Type B pancreatic cell (in vitro differentiated cells): ENCODE measurements at places on chromosomes 16 and 17. TPM values are rescaled to one million over a fixed set of nuclear protein-coding genes. Genes with fewer than 3 reads are reported as not detected.

DNA sequence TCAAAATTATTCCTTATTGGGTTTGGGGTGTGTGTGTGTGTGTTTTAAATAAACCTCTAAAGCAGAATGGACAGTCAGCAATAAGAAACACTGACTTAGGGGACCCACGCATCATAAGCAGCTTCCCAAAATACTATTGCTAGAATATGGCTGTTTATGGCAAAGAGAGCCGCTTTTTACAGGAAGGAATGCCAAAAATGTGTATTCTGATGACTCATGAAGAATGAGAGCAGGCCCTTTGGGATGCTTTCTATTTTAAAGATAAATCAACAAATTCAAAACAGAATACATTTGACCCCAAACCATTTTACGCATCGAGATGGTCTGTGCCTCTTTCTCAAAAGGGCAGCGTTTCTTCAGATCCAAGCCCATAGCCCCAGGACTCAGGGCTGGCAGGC lies 37.5 kb downstream of the ARHGAP17 start:
- H3K27ac ChIP-seq = peak overlapping the region; percentile 77
- H3K4me1 ChIP-seq = peaks cover 21% of the 10 kb centered on the region
- DNase-seq = no peak
- H3K4me3 ChIP-seq = no peak overlapping the region
- H3K36me3 ChIP-seq = peaks cover 22% of the 10 kb centered on the region

GRCh38 chr17:60916043-60916442 lies 238.4 kb downstream of the BCAS3 start:
- H3K36me3 ChIP-seq = peaks cover 8% of the 10 kb centered on the region
- H3K27me3 ChIP-seq = no peaks in the 10 kb centered on the region
- DNase-seq = no peak
- H3K27ac ChIP-seq = no peak overlapping the region

Gene PRPSAP2
- 37.0 and 50.7 TPM in 2 replicates for total RNA-seq

DNA sequence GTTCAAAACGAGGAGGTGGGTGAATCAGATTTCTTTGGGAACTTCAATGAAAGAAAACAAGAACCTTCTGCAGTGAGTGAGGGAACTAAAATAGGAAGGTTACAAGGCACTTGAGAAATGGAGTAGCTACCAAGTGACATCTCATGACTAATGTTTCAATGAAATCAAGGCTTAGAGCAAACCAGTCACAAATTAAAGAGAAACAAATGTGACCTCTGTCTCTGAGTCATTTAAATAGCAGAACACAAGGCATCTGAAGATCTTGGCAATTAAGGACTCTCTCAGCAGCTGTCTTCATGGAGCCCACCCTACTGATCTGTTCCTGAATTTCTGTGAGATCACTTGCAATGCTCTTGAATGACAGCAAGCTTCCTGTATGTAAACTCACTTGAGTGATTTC lies 109.5 kb downstream of the CDH11 start:
- no peak overlapping the region for H3K27ac ChIP-seq
- no peak overlapping the region for H3K4me3 ChIP-seq

Gene TMEM220
- 3.8 and 7.6 TPM in 2 replicates for total RNA-seq

Gene CD300LF
- total RNA-seq = 0.19 TPM in 1 of 2 replicates, not detected in the other

DNA sequence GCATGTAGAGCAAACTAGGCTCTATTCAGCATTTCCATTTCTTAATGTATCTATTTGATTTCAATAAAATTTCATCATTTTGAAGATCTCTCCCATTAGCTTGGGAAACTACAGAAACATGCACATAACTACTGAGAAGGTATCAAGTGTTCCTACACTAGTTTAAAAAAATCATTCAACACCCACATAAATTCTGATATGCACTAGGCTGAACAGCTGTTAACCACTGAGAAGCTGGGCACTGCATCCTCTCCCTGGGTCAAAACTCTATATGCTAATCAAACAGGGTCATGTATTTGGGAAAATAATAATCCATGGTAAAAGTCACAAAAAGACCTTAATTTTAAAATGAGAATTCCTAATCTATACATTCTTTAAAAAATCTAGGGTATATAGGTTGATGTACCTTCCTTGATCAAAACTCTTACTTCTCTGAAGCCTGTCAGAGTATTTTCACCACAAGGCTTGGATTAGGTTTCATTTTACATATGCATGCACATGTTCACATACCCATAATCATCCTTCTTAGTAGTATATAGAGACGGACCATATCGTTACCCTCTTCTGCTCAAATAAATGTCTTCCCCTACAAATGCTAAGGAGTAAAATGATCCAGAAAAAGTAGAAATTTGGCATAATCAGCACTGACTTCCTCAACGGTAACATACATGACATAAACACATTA lies 57.2 kb downstream of the KANSL1 start:
- no peak overlapping the region for H3K4me3 ChIP-seq
- H3K4me1 ChIP-seq = peaks cover 29% of the 10 kb centered on the region
- no peaks in the 10 kb centered on the region for H3K27me3 ChIP-seq
- H3K36me3 ChIP-seq = peaks cover 14% of the 10 kb centered on the region

GRCh38 chr16:78967948-78968347 lies 632.6 kb downstream of the MAF start:
- H3K27me3 ChIP-seq = peaks cover 3% of the 10 kb centered on the region
- no peak for DNase-seq
- no peaks in the 10 kb centered on the region for H3K36me3 ChIP-seq
- peaks cover 10% of the 10 kb centered on the region for H3K4me1 ChIP-seq
- H3K4me3 ChIP-seq = no peak overlapping the region

GRCh38 chr16:3057181-3058138 lies 8.0 kb upstream of the IL32 start:
- peaks cover 5% of the 10 kb centered on the region for H3K27me3 ChIP-seq
- H3K27ac ChIP-seq = no peak overlapping the region
- no peaks in the 10 kb centered on the region for H3K4me1 ChIP-seq
- DNase-seq = no peak

DNA sequence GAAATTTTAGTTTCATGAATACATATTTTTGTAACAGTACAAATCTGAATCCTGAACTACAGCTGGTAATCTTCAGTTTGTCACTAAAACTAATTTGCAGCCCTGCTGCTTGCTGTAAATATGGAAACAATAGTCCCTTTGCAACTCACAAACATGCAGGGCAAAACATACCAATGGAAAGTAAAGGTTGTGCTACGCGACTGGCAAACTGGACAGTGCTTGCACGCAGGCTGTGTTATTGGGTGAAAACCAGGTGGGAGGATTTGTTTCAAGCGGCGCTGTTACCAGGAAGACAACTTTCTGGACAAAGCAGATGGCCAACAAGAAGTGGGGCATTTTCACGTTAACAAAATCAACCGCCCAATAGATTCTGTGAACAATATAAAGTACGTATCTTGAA lies 93.5 kb downstream of the CDYL2 start:
- DNase-seq = no peak
- no peak overlapping the region for H3K27ac ChIP-seq
- H3K4me3 ChIP-seq = no peak overlapping the region
- no peaks in the 10 kb centered on the region for H3K27me3 ChIP-seq

DNA sequence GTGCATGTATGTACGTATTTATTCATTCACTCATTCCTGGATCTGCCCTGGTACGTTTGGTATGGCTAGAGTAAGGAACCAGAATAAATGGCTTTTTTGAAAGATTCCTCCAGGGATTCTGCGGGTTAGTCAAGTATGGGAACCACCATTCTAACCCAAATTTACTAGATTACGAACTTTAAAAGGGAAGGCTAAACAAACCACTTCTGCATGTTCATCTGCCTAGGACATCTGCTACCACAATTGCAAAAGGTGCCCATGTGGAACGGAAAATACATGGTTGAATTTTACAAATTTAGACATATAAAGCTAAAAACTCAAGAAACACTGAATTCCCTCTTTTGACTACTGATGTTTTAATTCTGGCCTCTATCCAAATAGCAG lies 22.1 kb downstream of the CYTH1 start:
- peaks cover 32% of the 10 kb centered on the region for H3K4me1 ChIP-seq
- H3K27me3 ChIP-seq = no peaks in the 10 kb centered on the region
- H3K36me3 ChIP-seq = peaks cover 4% of the 10 kb centered on the region
- no peak overlapping the region for H3K27ac ChIP-seq
- no peak overlapping the region for H3K4me3 ChIP-seq
- no peak for DNase-seq

Gene FBXW10
- total RNA-seq = 0.19 and 0.22 TPM in 2 replicates

Gene OR2C1
- 0.22 TPM in 1 of 2 replicates, not detected in the other for total RNA-seq

DNA sequence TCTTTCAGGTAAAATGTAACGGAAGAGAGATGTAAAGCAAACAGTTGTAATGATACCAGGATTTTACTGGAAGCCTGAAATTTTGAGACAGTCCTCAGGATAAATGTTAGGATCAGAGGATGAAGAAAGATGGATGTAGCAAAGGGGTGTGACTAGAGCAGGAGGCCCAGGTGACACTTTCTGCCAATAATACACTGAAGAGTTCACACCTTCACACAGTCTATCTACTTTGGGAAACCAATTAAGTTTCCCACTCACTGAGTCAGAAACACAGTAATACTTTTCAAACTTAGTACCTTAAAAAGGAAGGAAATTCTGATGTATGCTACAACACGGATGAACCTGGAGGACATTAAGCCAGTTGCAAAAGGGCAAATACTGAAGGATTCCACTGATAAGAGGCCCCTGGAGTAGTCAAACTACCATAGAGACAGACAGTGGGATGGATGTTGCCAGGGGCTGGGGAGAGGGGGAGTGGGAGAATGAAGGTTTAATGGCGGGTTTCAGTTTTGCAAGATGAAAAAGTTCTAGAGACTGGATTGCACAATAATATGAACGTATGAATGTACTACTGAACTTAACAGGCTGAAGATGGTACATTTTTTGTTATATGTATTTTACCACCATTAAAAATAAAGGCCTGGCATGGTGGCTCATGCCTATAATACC lies 62.3 kb downstream of the CYTH1 start:
- DNase-seq = no peak
- H3K27ac ChIP-seq = no peak overlapping the region
- peaks cover 75% of the 10 kb centered on the region for H3K4me1 ChIP-seq

Gene RPL38
- total RNA-seq = 1,028 and 1,111 TPM in 2 replicates

DNA sequence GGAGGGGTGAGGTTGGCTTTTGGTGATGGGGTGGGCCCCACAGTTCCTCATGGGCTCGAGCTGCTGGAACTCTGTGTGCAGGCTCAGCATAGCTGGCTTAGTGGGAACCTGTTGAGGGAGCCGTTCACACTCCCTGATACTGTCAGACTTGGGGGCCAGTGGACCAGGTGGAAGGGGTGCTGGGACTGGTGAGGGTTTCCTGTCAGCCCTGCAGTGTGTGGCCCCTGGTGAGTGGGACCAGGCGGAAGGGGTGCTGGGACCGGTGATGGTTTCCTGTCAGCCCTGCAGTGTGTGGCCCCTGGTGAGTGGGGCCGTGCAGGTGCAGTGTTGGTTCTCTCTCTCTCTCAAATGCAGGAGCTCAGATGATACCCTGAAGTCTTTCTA lies 45.1 kb upstream of the ZNF750 start:
- H3K4me1 ChIP-seq = peaks cover 58% of the 10 kb centered on the region
- peak overlapping the region; percentile 67 for H3K27ac ChIP-seq
- no peaks in the 10 kb centered on the region for H3K27me3 ChIP-seq
- H3K4me3 ChIP-seq = peak overlapping the region; percentile 65

- no peaks in the 10 kb centered on the region for H3K27me3 ChIP-seq
- peaks cover 22% of the 10 kb centered on the region for H3K4me1 ChIP-seq
- H3K27ac ChIP-seq = no peak overlapping the region
- peaks cover 3% of the 10 kb centered on the region for H3K36me3 ChIP-seq
- no peak overlapping the region for H3K4me3 ChIP-seq
- DNase-seq = no peak
These were observed 69.3 kb downstream of the FTO start for GRCh38 chr16:53773150-53773846.

Gene MYH1
- total RNA-seq = not detected in 2 replicates

DNA sequence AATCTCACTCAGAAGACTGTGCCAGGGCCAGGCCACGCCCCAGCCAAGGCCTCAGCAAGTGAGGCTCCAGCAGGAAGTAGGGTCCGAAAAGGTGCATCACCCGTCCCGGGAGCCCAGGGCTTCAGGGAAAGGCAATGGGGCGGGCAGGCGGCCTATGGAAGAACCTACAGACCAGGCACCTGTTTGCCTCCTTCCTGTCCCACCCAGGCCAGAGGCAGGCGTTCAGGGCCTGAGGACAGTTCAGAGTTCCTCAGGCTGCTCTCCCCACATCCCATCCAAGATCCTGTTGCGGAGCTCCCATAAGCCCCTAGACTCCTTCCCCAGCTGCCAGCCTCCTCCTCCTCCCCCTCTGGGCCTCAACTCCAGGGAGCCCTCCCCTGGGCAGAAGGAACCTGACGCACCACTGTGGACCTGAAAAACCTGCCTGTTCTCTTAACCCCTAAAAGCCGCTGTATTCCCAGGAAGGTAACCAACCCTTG lies 2.3 kb downstream of the CLUH start:
- peak overlapping the region; percentile 90 for H3K27ac ChIP-seq
- H3K4me1 ChIP-seq = peaks cover 28% of the 10 kb centered on the region
- peaks cover 4% of the 10 kb centered on the region for H3K36me3 ChIP-seq
- no peak for DNase-seq
- no peaks in the 10 kb centered on the region for H3K27me3 ChIP-seq

Gene PDILT
- not detected in 2 replicates for total RNA-seq

Gene NAA38
- total RNA-seq = 43.6 and 64.9 TPM in 2 replicates

GRCh38 chr17:35586569-35587073 lies 501 bp upstream of the AP2B1 start:
- no peak for DNase-seq
- H3K36me3 ChIP-seq = no peaks in the 10 kb centered on the region
- peak overlapping the region; percentile 100 for H3K27ac ChIP-seq
- H3K27me3 ChIP-seq = peaks cover 23% of the 10 kb centered on the region
- peak overlapping the region; percentile 99 for H3K4me3 ChIP-seq

GRCh38 chr17:66542967-66543520 lies 240.6 kb downstream of the PRKCA start:
- H3K36me3 ChIP-seq = no peaks in the 10 kb centered on the region
- no peak overlapping the region for H3K27ac ChIP-seq
- no peak overlapping the region for H3K4me3 ChIP-seq
- H3K4me1 ChIP-seq = peaks cover 44% of the 10 kb centered on the region
- H3K27me3 ChIP-seq = no peaks in the 10 kb centered on the region

DNA sequence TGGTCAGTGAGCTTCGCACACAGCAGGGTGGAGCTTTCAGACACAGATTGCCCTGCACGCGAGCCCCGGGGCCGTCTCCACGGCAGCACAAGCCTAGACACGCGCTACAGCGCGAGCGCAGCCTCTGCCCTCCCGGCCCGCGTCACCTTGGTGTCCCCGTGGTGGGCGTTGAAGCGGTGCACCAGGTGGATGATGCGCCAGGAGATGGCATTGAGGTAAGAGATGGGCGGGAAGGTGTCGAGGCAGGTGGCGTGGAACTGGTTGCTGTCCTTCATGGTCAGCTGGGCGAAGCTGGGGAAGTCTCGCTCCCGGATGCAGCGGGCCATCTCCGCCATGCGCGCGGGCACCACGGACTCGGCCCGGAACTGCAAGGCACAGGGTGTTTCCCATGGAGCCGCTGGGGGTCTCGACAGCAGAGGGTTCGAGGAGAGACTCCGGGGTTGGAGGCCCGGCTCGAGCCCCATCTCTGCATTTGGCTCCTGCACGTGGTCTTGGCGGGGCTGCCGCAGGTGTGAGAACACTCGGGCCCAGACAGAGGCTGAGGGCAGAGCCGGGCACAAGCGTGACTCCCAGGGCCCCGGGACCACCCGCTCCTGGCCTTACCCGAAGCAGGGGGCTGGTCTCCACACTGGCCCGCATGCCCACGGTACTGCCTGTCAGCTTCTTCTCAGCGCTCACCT lies 4.3 kb upstream of the CYBA start:
- no peak for DNase-seq
- H3K27ac ChIP-seq = no peak overlapping the region
- no peaks in the 10 kb centered on the region for H3K4me1 ChIP-seq
- H3K36me3 ChIP-seq = no peaks in the 10 kb centered on the region
- no peaks in the 10 kb centered on the region for H3K27me3 ChIP-seq

Gene PKMYT1
- 25.1 and 42.3 TPM in 2 replicates for total RNA-seq

Gene OTOP2
- 0.12 TPM in 1 of 2 replicates, not detected in the other for total RNA-seq
